GM10248 (cell line): ENCODE measurements at places on chromosomes 3 and 15.

- DNase-seq, result no peak
Observed at GRCh38 chr15:38059665-38060064, 125.2 kb downstream of the TMCO5A start.

DNA sequence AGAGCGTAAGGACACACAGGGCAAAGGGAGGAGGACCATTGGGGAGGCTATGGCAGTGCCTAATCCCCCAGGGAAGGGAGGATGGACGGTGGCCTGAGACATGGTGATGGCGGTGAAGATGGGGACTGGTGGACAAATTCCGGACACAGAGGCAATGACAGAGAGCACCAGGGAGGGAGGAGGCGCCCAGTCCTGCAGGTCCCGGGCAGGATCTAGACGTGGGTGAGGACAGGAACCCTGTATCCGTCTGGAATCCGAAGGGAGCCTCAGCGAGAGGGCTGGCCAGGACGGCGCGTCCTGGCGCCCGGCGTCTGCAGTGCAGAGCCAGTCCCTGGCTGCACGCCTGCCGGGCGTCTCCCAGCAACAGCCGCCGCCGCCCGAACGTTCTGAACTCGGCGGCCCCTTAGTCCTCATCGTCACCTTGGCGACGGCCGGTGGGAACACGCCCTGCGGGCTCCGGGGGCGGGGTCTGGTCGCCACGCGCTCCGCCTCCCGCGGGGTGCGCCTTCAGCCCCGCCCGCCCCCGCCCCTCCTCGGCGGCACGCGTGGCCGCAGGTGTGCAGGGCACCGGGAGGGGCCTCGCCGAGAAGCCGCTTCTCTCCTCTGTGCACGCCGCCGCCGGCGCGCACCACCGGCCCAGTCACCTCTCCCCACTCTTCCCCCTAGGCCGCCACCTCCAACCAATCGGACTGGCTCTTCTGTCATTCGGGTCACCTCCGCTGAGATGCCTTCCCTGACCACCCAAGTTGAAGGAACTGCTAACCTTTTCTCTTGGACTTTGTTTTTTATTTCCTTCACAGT, 11.6 kb downstream of the XIRP1 start:
- DNase-seq, result peak; percentile 95

GRCh38 chr15:37792351-37792750, 142.1 kb upstream of the TMCO5A start:
- no peak for DNase-seq

GRCh38 chr3:127970966-127971592, 56.0 kb downstream of the KBTBD12 start:
- peak; percentile 56 for DNase-seq

DNA sequence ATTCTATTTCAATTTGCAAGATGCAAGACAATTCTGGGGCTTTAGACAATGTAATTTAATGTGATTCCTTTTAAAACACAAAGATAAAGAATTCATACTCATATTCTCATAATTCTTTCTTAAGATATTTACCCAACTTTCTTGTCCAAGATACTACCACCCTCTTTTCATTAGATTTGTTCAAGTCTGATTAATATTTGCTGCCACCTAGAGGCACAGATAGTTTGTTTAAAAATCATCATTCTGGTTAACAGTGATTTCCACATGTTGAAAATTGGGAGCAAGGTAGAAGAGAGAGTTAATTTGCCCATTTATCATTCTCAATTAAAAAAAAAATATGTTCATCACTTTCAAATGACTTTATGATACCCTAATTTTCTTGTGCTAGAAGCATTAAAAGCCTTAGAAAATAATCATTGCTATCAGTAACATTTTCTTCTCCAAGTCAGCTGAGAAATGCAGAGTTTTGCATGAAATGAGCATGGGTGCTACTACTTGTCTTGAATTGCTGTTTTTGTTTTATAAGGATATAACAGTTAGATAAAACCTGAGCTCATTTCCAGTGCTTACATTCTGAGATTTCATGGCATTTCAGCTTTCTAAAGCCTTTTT, 11.6 kb downstream of the TAMM41 start:
- DNase-seq, result no peak

GRCh38 chr15:51497806-51498205, 124.8 kb downstream of the DMXL2 start:
- DNase-seq, result no peak

DNA sequence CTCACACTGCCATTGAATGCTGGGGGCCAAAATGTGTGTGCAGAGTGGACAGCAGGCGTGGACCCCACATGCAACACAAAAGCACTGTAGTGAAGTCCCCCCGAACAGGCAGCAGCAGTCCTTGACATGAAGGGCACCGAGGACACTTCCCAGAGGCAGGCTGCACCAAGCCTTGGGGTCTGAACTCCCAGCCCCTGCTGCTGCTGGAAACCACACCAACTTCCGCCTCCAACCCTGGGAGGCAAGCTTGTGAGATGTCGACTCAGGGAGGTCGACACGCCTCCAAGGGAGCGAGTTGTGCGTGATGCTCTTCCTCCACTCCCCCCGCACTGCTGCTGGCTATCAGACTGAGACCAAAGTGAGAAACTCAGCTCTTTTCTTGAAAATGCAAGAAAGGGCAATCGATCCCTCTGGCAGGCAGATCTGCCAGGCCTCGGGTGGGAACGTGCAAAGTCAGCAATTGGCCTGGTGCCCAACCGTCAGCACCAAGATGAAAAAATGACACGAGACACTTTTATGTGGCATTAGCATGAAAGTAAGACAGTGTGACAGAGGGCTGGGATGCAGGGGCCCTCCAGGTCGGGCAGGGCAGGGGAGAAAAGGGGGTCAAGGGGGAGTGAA, 43.6 kb downstream of the WHAMM start:
- no peak for DNase-seq

DNA sequence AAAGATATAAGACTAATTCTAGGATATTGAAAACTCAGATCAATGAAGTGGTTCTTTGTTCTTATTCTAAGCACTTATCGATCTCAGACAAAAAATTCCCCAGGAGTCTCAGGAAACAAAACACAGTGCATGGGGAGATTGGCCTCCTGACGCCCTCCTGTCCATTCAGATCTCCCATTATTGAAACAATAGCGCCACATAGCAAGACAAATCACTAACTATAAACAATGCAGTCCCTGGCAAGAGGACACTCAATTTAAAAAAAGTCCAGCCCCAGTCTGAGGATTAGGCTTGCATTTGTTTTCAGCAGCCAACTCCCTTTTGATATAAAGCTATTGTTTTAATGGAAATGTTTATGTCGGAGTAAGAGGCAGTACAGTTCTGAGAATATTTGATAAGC, 528.2 kb downstream of the GABRG3 start:
- no peak for DNase-seq

GRCh38 chr15:62592920-62593319, 427.8 kb upstream of the C2CD4B start:
- DNase-seq, result no peak

DNA sequence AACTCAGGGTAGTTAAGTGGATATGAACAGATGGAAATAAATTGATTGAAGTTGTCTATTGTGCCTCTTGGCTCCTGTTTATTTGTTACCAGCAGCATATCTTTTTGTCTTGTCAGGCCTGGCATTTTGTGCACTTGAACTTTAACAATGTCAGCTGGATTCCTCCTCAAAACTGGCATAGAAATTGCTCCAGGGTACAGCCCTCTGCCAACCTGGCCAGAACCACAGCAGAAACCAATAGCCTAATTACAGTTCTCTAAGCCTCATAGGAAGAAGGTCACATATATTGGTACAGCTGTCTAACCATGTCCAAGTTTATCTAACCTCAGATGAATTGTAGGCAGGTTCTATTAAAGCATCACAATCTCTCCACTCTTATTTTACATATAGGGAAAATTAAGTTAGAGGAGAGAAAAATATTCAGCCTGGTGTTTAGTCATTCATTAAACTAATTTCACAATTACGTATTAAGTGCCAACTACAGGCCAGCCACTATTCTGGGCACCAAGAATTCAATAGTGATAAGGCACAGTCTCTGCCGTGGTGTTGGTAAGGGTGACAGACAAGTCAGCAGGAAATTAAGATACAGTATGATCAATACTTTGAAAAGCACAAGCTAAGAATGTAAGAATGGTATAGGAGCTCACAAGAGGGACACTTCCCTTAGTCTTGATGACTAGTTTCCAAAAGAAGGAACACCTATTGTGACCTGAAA, 452.9 kb upstream of the NECTIN3 start:
- no peak for DNase-seq

GRCh38 chr3:150635526-150635925, 32.4 kb downstream of the SELENOT start:
- DNase-seq, result peak; percentile 48
